Mesenteric fat pad (tissue), 1 donor: ENCODE measurements at places on chromosomes 1 and 21. TPM values are rescaled to one million over a fixed set of nuclear protein-coding genes. Genes with fewer than 3 reads are reported as not detected.

The PDC gene
- not detected for total RNA-seq

The WNT4 gene
- total RNA-seq, result 0.10 TPM

The MLLT11 gene
- total RNA-seq, result 0.64 TPM

The HES2 gene
- 0.19 TPM for total RNA-seq

The STXBP3 gene
- 42.4 TPM for total RNA-seq

The CYP2J2 gene
- not detected for total RNA-seq
